ENCODE measurements at places on chromosomes 11 and 22. TPM values are rescaled to one million over a fixed set of nuclear protein-coding genes. Genes with fewer than 3 reads are reported as not detected.
A peak's percentile ranks its signal among the peaks of the same experiment; 100 is the strongest.

Gene FAT3
- total RNA-seq: not detected

DNA sequence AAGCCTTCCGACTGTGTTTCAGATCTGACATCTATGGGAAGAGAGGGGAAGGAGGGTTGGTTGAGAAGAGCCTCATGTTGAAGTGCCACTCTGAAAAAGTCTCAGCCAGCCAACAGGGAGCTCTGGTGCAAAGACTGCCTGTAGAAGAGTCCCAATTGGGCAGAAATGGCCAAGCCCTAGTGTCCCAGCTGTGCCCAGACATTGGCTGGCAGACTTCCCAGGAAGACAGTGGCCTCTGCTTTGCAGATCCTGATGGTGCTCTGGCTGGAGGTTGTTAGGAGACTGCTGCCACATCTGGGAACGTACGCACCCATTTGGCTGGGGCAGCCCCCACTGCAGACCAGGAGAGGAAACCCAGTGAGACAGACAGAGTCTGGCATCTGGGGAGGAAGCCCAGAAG lies 3.2 kb upstream of the PLA2G3 start:
- DNase-seq: no peak

DNA sequence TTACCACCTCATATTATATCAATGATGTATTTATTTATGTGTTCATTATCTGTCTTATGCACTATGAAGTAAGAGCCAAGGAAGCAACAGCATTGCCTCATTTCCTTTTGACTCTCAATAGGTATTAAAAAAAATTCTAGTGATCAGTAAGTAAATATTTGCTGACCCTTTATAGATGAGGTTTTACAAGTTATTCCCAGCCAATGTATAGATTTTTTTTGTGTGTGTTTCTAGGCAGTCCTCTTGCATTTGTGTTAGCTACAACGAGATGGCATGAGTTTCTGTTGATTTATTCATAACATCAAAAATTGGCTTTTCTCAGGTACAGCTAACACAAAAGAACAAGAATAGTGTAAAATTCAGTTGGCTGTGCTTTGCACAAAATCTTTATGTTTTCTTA lies 4.7 kb downstream of the OR1S2 start:
- DNase-seq: no peak

Gene SLC22A12
- total RNA-seq: not detected

GRCh38 chr22:36442506-36443197 lies 38.8 kb downstream of the TXN2 start:
- no peak for DNase-seq

Gene MS4A6E
- not detected for total RNA-seq

Gene PRRG4
- 15.2 TPM for total RNA-seq

Gene C11orf91
- total RNA-seq: not detected

- DNase-seq: no peak
These were observed 13.4 kb upstream of the IL2RB start for GRCh38 chr22:37163096-37163489.

Gene SLC5A4
- total RNA-seq: not detected

Gene SHISAL1
- 9.2 TPM for total RNA-seq

DNA sequence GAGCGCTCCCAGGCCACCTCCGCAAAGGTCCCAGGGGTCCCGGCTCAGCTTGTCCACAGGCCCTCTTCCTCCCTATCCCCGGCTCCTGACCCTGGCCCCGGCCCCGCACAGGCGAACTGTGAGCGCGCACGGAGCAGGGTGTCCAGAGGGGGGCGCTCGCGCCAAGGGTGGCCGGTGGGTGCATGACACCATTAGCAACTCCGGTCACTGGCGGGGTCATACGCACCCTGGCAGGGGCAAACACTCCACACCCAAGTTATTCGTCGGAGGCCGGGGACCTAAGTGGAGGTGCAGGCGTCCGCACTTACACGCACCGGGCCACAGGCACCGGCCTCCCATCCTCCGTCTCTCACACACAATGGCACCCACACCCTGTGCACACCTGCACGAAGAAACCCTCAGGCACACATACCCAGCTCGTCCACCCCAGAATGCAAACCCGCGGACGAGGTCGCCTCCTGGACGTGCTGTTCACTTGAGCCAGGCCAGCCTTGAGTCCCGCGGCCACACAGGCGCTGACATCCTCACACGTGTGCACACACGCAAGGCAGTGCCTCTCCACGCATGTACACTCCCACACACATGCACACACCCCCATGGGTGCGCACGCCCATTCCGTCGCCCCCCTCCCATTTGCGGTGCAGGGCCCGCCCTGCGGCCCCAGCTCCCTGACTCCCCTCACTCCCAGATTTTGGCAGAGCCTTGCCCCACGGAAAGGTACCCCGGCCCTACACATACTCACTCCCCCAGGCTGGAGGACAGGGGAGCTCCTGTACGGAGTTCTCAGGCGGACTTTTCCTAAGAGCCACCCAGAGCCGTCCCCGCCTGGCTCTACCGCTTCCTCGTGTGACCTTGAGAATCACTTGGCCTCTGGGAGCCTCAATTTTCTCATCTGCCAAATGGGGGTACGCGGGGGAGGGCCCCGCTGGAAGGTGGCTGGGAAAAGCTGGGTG lies at the start of gene RASGRP2:
Gene RASGRP2, minus strand, starts transcription at position 552 of the 953 bp plus-strand sequence. CDS start 1,276 bp downstream, outside the sequence.
- no peak for DNase-seq

GRCh38 chr11:100674212-100674611 lies 12.9 kb upstream of the ARHGAP42 start:
- DNase-seq: no peak

- peak; percentile 31 for DNase-seq
These were observed 1.2 kb downstream of the TOB2 start for GRCh38 chr22:41445129-41446056.

GRCh38 chr11:1592628-1593027 lies 5.5 kb downstream of the KRTAP5-2 start:
- DNase-seq: no peak

GRCh38 chr11:72741849-72742512 lies 10.2 kb downstream of the ARAP1 start:
- DNase-seq: no peak

All from mammary epithelial cell (primary cell).